ENCODE measurements at places on chromosomes 3 and 15.

- DNase-seq: no peak
Observed at GRCh38 chr3:60073228-60073627, 1023.4 kb upstream of the CFAP20DC start.

GRCh38 chr3:194508491-194509453 is 22.0 kb upstream of the ATP13A3 start:
- DNase-seq: no peak

DNA sequence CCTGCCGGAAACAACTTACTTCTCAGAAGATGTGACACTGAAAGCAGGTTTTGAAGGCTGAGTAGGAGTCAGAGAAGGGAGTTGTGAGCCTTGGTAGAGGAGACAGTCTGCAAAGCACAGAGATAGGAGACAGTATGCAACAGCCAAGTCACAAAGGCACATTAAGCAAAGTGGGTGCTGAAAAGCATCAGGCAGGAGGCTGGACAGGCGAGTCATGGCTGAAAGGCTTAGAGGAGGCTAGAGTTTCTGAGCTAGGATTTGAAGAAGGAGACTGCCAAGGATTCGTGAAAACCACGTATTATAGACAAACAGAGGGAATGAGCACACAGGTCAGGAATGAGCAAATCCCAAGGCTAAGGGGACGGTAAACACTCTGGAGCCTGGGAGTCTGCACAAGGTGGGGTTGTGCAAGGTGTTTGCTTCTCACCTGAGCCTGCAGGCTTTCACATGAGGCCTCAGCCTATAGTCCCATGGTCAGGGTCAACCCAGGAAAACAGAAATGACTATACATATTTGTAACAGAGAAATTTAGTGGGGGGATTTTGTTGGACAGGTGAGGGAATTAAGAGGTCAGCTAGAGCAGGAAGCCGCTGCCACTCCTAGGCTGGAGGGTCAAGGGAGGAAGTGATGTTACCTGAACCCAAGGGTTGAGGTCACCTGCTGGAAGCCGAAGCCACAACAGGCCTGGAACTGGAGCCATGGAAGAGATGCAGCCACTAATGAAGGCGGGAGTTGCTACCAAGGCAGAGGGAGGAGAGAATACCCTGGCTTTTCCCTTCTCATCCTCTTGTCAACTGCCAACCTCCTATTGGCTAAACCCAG is 23.1 kb upstream of the TRIM71 start:
- DNase-seq: no peak

DNA sequence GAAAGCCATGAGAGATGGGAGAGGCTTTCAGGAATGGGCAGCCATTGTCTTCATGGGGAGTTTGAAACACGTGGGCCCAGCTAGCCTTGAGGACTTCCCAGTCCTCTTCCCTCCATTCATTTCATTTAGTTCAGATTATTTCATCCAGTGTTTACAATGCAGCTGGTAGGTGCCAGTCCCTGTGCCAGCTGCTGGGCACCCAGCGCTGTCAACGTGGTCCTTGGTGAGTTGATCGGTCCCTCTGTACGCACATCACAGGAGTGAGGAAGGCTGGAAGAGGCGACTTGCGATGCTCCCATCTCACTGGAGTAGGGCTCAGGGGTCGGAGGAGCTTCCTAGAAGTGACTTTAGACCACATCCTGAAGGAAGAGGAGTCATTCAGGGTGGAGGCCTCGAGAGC is 206.4 kb upstream of the BHLHE40 start:
- DNase-seq: no peak

- DNase-seq: no peak
Observed at GRCh38 chr15:74035121-74036017, 40.9 kb downstream of the PML start.

GRCh38 chr15:74184582-74185091 is 11.1 kb downstream of the ISLR start:
- no peak for DNase-seq

DNA sequence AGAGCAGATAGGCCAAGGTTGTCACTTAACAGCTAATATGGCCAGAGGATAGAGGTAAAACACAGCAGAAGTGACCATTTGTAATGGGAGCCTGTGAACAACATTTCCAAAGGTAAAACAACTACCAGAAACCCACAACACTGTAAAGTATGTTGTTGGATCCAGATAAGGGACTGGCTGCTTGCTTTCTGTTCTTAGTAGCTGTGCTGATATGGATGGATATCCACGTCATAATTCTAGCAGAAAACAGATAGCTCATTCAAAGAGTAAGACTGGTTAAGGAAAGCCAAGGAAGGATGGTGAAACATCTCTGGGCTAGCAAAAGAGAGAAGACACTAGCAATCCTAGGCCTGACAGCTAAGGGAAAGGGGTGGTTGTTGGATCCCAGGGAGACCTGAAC is 36.9 kb upstream of the SPRED1 start:
- no peak for DNase-seq

GRCh38 chr3:123018683-123019082 is 8.9 kb downstream of the SEMA5B start:
- no peak for DNase-seq

All from caudate nucleus (tissue), 63 donors.